ENCODE measurements at places on chromosomes 3 and 15. TPM values are rescaled to one million over a fixed set of nuclear protein-coding genes. Genes with fewer than 3 reads are reported as not detected.

- DNase-seq = peak; percentile 78
These were observed 32.1 kb downstream of the SCAP start for GRCh38 chr3:47443611-47443995.

DNA sequence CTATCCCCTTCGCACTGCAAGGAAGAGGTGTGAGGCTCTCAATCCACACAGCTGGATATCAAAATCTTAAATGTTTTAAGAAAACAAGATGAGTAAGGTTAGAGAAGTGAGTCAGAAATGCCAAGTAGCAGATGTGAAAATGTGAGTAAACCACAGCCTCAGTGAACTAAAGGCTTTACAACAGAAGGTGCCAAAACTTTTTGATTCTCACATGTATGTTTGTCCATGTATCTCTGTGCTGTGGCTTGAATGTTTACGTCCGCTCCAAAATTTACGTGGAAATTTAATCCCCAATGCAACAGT, 126.8 kb upstream of the PFN2 start:
- peak; percentile 54 for DNase-seq

SLC9C1 gene
- not detected for total RNA-seq

GRCh38 chr15:91833056-91833455, 20.5 kb upstream of the SLCO3A1 start:
- no peak for DNase-seq

GRCh38 chr15:58469432-58470353, 37.9 kb downstream of the LIPC start:
- DNase-seq = peak; percentile 99

DNA sequence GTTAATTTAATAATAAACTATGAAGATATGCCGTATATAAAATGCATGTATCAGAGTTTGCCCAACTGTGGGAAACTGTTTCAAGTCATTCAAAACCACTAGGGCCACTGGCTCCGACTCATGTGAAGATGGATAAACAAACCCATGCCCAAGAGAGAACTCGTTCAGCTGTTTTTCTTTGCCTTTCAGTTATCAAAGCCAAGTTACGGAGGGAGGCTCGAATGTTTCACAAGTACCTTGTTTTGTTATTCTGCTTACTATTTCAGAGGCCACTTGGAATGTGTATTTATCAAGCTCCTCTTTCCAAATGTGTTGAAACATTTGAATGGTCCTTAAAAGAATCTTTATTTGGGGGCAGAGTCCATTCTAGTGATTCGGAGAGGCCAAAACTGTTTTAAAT, 82.1 kb downstream of the DUT start:
- DNase-seq = no peak

- no peak for DNase-seq
These were observed 174.3 kb upstream of the BCL6 start for GRCh38 chr3:187919544-187919943.

PDE12 gene
- total RNA-seq = 21.0 TPM

- peak; percentile 95 for DNase-seq
These were observed 692 bp upstream of the C15orf39 start for GRCh38 chr15:75200765-75201615.

DNA sequence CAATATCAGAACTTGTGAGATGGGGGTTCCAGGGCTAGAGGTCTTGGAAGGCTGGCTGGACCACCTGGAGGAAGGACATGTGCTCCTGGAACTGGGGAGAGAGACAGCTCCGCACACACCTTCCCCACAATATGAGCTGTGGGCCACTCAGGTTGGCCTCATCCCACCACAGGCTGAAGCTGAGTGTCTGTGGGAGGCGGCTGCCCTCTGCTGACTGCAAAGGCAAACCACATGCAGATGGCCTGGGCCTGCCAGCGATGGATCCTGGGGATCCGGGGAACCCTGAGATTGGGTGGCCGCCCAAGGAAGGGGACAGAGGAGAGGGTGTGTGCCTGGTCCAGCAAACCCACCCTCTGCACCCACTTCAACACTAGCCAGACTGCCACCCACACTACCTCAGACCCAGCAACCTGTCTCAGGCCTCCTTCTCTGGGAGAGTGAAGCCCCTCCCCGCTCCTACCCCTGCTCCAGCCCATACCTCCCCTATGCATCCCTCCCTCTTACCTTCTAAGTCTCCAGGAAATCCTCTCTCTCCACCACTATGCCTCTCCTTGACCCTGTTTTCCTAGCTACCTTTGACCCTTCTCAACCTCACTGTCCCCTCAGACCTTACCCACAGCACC, 44.8 kb downstream of the CYP11A1 start:
- no peak for DNase-seq

DNA sequence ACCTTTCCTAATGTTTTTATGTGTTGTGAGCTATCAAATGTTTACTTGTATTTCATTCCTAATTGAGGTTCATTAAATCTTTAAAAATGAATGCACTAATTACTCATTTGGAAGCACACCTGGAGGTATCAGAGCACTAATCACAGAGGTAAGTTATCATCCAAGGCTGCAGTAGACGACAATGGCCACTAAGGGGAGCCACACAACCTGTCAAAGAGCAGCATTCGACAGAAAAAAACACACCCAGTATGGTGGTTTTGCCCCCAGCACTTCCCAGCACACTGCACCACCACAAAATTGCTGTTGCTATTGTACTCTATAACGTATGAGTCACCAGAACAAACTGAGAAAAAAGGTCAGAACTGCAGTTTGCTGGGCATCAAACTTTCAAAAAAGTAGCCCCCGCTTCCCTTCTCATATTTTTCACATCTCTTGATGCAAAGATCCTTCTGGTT, 205.9 kb upstream of the IGF1R start:
- peak; percentile 88 for DNase-seq

- DNase-seq = no peak
These were observed 83.1 kb upstream of the STAC start for GRCh38 chr3:36297195-36297594.

NR1I2 gene
- total RNA-seq = not detected

DNA sequence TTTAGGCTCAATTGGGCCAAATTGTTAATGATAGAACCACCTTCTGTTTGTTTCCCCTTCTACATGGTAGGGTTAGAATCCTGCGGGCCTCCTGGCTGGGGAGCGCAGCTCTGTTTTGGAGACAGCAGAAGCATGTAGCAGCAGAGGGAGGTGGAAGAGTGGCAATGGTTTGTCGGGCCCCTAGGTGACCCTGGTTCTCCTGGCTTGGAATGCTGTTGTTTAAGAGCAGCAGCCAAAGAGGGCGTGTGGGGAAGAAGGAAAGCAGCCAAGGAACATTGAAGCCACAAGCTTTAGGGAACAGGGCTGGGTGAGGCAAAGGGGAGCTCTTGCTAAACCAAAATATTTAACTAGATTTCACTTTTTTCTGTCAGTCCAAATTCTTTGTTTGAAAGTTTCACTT, 213.7 kb upstream of the NR2E3 start:
- DNase-seq = no peak

DGKG gene
- not detected for total RNA-seq

- no peak for DNase-seq
These were observed 5.6 kb downstream of the ITPKA start for GRCh38 chr15:41499109-41499851.

- no peak for DNase-seq
These were observed 187.4 kb upstream of the STAC start for GRCh38 chr3:36192901-36193300.

- DNase-seq = no peak
These were observed 88.8 kb upstream of the TSEN2 start for GRCh38 chr3:12395349-12396012.

DNA sequence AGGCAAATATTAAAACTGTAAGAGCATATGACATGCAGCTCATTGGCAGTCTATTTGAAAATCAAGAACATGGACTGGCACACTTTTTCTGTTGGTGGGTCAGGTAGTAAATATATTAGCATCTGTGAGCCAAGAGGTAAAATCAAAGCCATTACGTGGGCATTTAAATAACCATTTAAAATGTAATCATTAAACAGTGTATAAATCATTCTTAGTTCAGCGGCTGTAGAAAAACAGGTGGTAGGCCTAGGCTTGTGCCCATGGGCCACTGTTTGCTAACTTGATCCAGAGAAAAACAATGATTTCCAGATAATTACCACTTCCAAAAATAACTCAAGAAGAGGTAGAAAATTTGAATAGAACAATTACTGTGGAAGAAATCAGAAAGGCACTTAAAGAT, 105.1 kb downstream of the CHST2 start:
- no peak for DNase-seq

- no peak for DNase-seq
These were observed 36.5 kb downstream of the KLF15 start for GRCh38 chr3:126320517-126321293.

GMPS gene
- total RNA-seq = 97.1 TPM

- peak; percentile 28 for DNase-seq
These were observed 236.6 kb downstream of the SOX2 start for GRCh38 chr3:181948286-181948685.

- peak; percentile 99 for DNase-seq
These were observed 43.6 kb upstream of the CTSH start for GRCh38 chr15:78988361-78988911.

STRC gene
- total RNA-seq = not detected

- DNase-seq = no peak
These were observed 302.2 kb upstream of the CTDSPL start for GRCh38 chr3:37559461-37559860.

DNA sequence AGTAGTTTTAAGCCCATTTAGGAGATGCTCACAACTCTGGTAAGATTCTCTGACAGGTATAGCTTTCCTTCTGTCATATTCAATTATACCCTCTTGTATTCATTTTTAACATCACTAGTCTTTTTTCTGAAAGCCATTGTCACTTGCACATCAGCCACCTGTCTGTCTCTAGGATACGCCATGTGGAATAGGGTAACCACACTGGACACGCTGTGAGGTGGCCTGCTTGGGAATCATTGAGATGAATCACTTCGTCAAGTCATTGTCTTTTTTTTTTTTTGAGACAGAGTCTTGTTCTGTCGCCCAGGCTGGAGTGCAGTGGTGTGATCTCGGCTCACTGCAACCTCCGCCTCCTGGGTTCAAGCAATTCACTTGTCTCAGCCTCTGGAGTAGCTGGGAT, 7.4 kb downstream of the TM6SF1 start:
- no peak for DNase-seq

DNA sequence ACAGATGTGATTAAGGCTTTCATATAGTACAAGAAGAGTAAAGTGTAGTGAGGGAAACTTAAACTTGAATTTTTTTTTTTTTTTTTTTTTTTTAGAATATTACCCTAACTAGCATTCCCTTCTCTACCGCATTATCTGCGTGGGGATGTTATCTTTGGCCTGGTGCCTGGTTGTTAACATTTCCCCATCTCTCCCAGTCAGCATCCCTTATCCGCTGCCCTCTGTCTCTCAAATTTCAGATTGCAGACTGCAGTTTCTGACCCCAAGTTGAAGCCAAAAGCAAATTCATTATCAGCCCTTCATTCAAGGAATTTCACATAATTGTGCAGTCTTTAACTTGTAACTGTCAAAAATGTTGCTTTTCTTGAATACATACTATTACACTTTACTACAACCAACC, 353.0 kb downstream of the PLOD2 start:
- DNase-seq = no peak

GRCh38 chr3:141603473-141604035, 116.7 kb downstream of the RASA2 start:
- DNase-seq = peak; percentile 64

DNA sequence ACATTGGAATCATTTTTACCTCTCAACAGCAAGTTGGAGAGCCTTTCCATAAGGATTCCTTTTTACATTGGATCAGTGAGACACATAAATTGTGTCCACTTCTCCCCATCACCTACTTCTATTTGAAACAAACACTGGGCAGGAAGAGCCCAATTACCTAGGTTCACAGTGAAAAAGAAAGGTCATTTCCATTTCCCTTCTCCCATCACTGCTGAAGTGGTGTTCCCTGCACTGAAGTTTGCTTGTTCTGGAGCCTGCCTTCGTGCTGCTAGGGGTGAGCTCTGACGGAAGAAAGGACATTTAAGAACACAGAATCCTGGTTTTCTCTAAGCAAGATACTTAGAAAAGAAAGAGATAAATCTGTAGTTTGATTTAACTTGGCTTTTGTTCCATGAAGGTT, 123.8 kb upstream of the ZBTB20 start:
- no peak for DNase-seq

DNA sequence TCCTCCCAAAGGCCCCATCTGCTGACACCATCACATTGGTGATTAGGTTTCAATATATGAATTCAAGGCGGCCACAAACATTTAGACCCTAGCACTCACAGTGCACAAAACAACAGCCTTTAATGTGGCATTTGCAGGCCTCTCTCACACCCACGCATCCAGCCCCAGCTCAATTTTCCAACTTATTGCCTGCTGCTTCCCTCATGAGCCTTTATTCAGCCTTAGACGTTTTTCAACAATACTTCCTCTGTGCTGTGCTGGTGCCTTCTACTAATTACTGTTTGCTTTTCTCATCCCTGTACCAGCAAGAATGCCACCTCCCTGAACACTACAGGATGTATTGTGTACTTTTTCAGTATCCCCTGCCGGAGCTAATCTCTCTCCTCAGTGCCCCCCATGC, 334.6 kb downstream of the GABRB3 start:
- DNase-seq = no peak

DNA sequence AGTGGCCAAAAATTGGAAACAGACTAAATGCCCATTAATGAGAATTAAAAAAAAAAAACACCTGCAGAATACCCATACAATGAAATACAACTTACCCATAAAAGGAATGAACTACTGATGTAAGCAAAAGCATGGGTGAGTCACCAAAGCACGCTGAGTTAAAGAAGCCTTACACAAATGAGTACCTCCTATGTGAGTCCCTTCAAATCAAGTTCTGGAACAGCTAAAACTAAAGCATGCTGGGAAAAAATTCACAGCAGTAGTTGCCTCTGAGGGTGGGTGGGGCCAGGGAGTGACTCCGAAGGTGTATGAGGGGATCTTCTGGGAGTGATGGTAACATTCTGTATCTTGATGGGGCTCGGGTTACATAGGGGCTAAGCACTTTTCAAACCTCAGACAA, 11.4 kb downstream of the MYO5C start:
- DNase-seq = peak; percentile 59

DNA sequence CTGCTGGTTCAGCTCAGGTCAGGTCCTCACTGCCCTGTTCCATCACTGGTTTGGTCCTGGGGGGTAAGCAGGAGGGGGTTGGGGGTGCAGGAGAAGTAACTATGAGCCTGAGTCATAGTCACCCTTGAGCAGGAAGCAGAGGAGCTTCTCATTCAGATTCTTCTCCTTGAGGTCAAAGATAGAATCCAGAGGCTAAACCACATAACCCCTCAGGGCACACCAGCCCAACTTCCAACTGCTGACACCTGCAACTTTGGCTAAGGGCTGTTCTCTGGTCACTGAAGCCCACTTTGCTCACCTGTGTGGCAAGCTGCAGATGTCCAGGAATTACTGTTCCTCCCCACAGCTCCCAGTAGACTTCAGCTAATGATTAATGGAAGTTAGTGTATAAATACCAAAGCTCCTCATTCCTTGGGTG, 48.8 kb upstream of the LRRFIP2 start:
- no peak for DNase-seq
